Suppressor macrophage treated with lipopolysaccharide for 1 hour (primary cell): ENCODE measurements at places on chromosomes 16 and 17.

DNA sequence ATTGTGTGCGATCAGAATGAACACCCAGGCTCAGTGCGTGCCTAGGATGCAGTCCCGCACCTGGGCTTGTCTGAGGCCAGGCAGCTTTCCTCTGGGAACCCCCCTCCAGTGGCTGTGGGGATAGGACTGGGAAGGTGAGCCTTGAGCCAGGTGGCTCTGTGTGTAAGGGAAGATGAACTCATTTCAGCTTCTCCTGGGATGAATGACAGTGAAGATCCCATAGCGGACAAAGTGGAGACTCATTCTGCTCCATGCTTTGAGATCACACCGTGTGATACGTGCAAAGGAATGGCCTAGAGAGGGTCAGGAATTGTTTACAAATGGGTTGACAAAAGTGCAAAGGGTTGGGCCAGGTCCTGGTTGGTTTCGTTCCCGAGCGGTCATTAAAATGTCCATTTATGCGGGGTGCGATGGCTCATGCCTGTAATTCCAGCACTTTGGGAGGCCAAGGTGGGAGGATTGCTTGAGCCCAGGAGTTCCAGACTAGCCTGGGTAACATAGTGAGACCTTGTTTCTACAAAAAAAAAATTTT is 15.8 kb downstream of the GPRC5C start:
- DNase-seq, result no peak

- peak; percentile 15 for DNase-seq
These were observed 528 bp upstream of the NOL11 start for GRCh38 chr17:67717192-67717623.

GRCh38 chr17:77449908-77450741 is 309.4 kb downstream of the SEC14L1 start:
- peak; percentile 65 for DNase-seq

GRCh38 chr16:88846088-88846487 is 10.7 kb downstream of the GALNS start:
- peak; percentile 87 for DNase-seq

DNA sequence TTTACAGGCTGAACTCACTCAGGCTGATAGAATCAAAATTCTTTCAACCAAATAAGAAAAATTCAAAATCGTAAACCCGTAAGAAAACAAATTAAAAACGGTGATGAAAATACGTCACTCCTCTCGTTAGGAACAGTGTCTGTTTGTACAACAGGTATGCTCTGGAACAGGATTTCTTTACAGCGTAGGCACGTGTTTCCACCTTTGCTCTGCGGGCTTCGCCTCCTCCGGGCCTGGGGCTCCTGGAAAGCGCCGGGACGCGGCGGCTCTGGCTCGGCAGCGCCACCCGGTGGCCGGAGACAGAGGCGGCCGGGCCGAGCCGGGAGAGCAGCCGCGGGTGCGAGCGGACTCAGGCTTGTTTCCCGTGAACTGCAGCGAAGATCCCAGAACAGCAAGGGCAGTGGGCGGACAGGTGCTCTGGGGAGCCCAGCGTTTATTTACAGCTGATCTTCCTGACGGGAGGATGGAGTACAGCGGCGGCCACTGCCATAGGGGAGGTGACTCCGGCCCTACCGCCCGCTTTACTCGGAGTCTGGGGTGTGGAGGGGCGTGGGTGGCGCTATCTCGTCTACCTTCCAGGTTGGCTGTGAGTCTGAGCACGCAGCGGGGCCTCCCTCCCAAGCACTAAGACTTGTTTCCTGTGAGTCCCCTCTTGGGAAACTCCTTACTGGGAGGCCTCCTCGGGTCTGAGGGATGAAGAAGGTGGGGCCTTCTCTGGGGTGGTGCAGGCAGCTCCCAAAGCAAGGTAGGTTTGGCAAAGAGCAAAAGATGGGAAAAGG is 40.5 kb upstream of the ATP2A3 start:
- peak; percentile 84 for DNase-seq

GRCh38 chr17:43920500-43921095 is 13.3 kb upstream of the MPP2 start:
- no peak for DNase-seq

GRCh38 chr16:1745181-1745899 is 26.0 kb downstream of the NME3 start:
- DNase-seq, result no peak

DNA sequence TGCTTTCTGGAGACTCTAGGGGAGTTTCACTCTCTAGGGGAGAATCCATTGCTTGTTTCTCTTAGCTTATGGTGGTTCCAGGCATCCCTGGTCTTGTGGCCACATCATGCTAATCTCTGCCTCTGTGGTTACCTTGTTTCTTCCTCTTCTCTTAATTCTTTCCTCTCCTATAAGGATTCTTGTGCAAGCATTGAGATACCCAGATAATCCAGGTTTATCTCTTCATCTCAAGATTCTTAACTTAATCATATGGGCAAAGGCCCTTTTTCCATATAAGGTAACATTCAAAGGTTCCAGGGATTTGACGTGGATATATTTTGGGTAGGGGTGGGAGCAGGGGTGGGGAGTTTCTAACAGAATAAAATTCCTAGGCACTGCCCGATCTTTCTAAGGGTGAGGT is 32.6 kb downstream of the FAM20A start:
- DNase-seq, result no peak

- DNase-seq, result peak; percentile 89
These were observed 1.3 kb upstream of the HIC1 start for GRCh38 chr17:2053380-2054261.

DNA sequence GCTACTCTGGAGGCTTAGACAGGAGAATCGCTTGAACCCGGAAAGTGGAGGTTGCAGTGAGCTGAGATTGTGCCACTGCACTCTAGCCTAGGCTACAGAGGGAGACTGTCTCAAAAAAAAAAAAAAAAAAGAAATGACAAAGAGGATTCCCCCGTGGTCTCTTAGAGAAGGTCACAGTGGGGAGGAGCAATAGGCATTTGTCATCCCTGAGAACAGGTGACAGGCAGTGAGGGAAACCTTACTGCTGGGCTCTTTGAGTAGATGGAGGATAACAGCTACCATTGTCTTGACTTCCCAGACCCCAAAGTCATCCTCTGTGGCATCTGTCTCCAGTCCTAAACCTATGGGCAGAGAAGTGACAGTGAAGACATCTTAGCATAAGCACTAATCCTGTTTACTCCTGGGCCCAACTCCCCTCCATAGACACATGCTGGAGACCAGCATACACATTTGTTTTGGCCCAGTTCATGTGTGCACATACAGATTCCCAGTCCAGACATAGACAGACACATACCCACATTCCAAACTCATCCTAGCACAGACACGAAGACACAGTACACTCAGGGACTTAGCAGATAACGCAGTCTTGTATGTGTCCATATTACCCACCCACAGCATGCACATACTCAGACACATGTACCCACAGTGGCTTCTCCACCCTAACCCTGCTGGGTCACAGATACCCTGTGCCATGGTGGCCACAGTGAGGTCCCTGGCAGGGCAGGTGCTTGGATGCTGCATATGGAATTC is 2.7 kb downstream of the ESRP2 start:
- no peak for DNase-seq

- no peak for DNase-seq
These were observed 49.2 kb downstream of the CUEDC1 start for GRCh38 chr17:57905875-57906455.

DNA sequence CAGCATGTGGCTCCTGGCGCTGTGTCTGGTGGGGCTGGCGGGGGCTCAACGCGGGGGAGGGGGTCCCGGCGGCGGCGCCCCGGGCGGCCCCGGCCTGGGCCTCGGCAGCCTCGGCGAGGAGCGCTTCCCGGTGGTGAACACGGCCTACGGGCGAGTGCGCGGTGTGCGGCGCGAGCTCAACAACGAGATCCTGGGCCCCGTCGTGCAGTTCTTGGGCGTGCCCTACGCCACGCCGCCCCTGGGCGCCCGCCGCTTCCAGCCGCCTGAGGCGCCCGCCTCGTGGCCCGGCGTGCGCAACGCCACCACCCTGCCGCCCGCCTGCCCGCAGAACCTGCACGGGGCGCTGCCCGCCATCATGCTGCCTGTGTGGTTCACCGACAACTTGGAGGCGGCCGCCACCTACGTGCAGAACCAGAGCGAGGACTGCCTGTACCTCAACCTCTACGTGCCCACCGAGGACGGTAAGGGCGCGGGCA is 645 bp downstream of the NLGN2 start:
- DNase-seq, result peak; percentile 33

DNA sequence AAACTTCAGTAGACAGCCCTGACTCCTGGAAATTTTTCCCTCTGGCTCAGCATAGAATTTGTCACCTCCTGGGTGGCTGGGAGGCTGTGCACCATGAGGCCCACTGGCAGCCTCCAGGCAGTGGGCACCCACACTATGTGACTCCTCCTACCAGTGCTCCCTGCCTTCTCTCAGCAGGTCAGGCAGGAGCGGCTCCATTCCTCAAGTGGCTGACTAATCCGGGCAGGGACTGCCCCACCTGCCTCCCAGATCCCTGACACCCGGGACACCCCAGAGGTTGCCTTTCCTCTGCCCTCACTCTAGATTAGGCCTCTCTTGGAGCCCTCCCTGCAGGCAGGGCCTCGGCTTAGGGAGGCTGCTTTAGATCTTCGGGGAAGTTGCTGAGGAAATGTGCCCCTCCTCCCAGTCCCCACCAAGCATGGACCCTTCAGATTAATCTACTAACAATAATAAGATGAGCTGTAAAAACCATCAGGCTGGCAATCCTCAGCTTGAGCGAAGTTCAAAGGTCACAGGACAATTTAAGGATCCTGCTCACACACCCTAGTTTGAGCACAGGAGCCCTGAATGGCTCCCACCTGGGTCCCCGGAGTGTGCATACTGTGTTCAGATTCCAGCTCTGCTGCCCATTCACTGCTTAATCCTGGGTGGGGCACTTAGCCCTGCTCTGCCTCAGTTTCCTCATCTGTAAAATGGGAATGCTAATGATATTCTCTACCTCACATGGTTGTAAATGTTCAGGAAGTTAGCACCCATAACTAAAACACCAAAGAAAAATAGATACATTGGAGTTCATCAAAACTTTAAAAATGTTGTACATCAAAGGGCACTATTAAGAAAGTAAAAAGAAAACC is 10.0 kb upstream of the MYCBPAP start:
- no peak for DNase-seq

GRCh38 chr17:41977991-41978390 is 11.4 kb downstream of the CNP start:
- no peak for DNase-seq

GRCh38 chr17:992933-993332 is 4.0 kb upstream of the TIMM22 start:
- DNase-seq, result no peak

DNA sequence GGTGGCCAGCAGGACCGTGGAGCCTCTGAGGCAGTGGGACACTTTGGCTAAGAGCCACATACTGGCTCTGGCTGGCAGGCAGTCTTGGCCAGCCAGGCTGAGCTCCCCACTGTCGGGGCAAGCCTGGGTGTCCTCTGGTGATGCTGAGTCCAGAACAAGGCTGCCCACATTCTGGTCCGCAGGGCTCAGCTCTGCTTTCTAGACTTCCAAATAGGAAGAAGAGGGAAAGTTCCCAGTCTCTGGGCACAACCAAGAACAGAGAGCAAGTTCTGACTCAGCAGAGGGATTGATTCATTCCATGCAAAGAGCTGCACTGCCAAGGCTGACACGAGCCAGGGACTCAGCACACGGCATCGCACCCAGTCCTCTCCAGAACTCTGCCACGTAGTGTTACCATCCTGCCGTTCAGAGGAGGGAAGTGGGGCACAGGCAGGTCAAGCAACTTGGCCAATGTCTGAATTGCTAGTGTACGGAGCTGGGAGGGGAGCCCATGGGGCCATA is 58.9 kb downstream of the NOS2 start:
- no peak for DNase-seq

GRCh38 chr16:57797526-57798266 is 4.6 kb downstream of the KIFC3 start:
- DNase-seq, result no peak

- no peak for DNase-seq
These were observed 14.9 kb downstream of the USP7 start for GRCh38 chr16:8948831-8949230.

- no peak for DNase-seq
These were observed 56.7 kb downstream of the GRB7 start for GRCh38 chr17:39794249-39794970.

- no peak for DNase-seq
These were observed 14.8 kb upstream of the TRAP1 start for GRCh38 chr16:3732171-3732570.

DNA sequence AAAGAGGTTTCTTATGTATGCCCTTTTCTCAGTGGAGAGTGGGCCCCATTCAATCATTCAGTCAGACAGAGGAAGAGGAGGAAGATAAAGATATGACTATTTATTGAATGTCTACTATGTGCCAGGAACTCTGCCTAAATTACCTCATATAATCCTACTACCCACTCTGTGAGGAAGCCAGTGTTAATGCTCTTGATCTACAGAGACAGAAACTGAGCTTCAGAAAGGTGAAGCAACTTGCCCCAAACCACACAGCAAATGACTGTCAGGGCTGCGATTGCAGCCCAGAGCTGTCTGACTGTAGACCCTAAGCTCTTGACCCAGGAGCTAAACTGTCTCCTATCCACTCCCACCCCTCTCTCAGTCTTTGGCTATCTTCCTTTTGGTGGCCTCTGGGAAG is 8.4 kb downstream of the SRCIN1 start:
- no peak for DNase-seq

DNA sequence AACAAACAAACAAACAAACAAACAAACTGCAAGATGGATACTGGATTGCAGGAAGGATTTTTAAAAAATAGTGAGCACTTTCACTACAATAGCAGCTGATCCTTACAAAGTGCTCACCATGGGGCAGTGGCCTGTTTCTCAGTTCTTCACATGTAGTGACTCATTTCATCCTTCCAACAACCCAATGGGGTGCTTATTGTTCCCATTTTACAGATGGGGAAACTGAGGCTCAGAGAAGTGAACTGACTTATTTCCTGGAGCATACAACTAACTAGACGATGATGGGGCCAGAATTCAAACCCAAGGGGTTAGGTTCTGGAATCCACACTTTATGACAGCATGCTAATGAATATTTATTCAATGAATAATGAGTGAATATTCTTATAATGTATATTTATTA is 61.2 kb downstream of the MYH11 start:
- DNase-seq, result no peak

- no peak for DNase-seq
These were observed 22.3 kb upstream of the PRKAR1A start for GRCh38 chr17:68489919-68490318.

GRCh38 chr16:73237601-73238000 is 189.7 kb upstream of the ZFHX3 start:
- DNase-seq, result peak; percentile 10

DNA sequence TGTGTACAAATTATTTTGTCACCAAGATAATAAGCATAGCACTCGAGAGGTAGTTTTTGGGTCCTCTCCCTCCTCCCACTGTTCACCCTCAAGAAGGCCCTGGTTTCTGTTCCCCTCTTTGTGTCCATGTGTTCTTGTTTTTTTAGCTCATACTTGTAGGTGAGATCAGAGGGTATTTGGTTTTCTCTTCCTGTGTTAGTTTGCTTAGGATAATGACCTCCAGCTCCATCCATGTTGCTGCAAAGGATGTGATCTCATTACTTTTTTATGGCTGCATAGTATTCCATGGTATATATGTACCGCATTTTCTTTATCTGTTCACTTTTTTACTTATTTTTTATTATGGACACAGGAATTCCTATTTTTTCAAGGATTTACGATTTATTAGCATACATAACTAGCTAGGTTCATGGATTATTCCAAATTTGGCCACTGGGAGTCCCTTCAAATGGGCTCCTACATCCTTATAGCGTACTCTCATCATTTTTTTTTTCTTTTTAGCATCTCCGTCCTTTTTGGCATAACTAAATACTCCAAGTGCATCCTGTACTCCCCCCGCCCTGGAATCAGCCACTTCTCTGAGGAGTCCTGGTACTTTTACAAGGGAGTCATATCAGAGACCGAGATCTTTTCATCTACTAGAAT is 7.3 kb downstream of the TADA2A start:
- DNase-seq, result no peak
